ENCODE measurements at places on chromosomes 5 and 9.

GRCh38 chr5:88745093-88745696 is 137.8 kb downstream of the MEF2C start:
- DNase-seq = no peak

DNA sequence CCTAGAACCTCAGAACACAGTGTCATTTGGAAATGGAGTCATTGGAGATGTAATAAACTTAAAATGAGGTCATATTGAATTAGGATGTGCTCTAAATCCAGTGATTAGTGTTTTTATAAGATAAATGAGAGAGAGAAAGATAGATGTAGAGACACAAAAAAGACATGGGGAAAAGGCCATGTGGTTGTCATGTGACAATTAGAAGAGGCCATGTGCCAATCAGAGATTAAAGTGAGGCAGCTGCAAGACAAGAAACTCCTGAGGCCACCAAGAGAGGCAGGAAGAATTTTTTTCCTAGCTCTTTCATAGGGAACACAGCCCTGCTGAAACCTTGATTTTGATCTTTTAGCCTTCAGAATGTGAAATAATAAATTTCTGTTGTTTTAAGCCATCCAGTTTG is 1307.2 kb downstream of the PTPRD start:
- DNase-seq = no peak

DNA sequence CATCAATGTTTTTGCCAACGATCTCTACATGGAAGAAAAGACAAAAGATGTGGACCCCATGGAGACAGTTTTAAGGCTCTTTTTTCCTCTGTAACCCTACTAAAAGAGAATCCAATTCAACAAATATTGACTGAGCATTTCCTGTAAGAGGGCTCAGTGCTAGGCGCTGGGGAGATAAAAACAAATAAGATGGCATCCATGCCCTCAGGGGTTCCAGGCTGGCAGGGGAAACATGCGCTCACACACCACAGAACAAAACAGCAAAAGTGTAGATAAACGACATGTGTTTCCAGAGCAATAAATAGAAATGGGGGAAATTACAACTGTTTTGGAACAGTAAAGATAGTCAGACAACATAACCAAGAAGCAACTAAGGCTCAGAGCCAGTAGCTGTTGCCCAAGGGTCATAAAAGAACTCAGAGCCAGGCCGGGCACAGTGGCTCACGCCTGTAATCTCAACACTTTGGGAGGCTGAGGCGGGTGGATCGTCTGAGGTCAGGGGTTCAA is 25.2 kb downstream of the ZNF608 start:
- DNase-seq = no peak

GRCh38 chr9:137298401-137299202 is 3.5 kb downstream of the NRARP start:
- no peak for DNase-seq

DNA sequence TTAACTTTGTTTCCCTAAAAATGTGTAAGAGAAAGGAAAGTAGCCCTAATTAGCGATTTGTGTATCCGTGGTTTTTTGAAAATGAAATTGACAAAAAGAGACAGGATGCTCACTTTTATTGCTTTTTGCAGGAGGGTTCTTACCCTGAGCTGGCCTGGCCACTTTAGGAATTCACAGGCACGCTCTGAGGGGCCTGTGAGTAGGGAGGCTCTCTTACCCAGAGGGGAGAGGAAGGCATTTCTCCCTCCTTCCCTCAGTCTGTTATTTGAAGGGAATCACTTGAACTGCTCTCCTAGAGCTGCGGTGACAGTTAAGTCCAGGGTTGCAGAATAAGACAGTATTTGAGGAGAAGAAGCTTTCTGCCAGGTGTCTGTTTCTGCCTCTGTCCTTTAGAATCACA is 16.7 kb downstream of the PIK3R1 start:
- DNase-seq = no peak

Data from NCI-H187 (cell line).